ENCODE measurements at places on chromosomes 1 and 21. TPM values are rescaled to one million over a fixed set of nuclear protein-coding genes. Genes with fewer than 3 reads are reported as not detected.

GRCh38 chr1:56060906-56061305 is 518.5 kb downstream of the PLPP3 start:
- DNase-seq = no peak
- no peaks in the 10 kb centered on the region for H3K27me3 ChIP-seq
- H3K36me3 ChIP-seq = no peaks in the 10 kb centered on the region
- no peak overlapping the region for H3K4me3 ChIP-seq

- no peak overlapping the region for H3K27ac ChIP-seq
- no peaks in the 10 kb centered on the region for H3K27me3 ChIP-seq
- no peaks in the 10 kb centered on the region for H3K4me1 ChIP-seq
- H3K36me3 ChIP-seq = no peaks in the 10 kb centered on the region
Observed at GRCh38 chr1:22930240-22930912, 42.3 kb downstream of the LACTBL1 start.

DNA sequence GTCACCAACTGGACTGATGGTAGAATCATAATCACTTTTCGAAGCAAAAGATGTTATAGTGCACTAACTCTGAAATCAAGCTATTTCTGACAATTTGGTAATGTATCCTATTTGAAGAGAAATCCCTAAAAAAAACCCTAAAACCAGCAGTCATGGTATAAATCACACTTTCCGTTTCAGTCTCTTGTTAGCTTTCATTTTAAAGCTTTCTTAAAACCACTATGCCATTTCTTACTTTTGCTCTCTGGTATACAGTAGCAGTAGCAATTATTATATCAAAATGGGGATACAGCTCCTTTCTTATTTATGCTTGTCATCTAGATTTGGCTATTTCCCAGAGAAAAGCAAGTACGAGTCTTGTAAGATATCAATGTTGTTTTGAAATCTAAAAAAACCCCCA is 323.3 kb downstream of the KCTD3 start:
- no peak for DNase-seq
- H3K36me3 ChIP-seq = no peaks in the 10 kb centered on the region
- H3K4me3 ChIP-seq = no peak overlapping the region

Gene CASQ2
- total RNA-seq = 3.2 TPM
